ENCODE measurements at places on chromosomes 7 and 10.

- no peak for DNase-seq
These were observed 261.6 kb downstream of the MDFIC start for GRCh38 chr7:115183431-115184057.

DNA sequence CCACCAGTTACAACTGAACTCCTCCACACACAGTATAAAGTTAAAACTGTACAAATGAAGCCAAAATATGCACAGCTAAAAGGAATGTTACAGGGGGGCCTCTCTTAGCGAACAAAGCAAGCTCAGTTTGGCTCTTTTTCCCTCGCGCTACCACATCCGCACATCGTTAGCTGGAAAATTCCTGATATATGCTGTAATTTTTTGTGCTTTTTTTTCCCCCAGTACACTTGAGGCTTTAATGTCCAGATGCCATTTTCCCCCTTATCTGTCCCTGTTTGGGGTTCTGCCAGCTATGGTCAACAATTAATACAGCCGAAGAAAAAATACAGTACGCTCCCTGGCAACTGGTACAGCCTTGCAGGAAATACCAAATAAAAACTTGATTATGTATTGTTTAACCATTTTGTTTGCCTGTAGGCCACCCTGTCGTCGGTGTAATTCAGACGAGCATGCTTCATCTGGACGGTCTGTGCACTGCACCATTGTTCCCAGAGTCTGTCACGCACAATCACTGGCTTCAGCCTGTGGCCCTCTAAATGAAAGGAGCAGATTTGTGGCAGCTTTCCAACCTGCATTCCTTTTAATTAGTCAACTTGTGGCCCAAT, 108.1 kb upstream of the FAM133B start:
- DNase-seq = no peak

GRCh38 chr7:92177362-92177761, 1.6 kb downstream of the LRRD1 start:
- no peak for DNase-seq

DNA sequence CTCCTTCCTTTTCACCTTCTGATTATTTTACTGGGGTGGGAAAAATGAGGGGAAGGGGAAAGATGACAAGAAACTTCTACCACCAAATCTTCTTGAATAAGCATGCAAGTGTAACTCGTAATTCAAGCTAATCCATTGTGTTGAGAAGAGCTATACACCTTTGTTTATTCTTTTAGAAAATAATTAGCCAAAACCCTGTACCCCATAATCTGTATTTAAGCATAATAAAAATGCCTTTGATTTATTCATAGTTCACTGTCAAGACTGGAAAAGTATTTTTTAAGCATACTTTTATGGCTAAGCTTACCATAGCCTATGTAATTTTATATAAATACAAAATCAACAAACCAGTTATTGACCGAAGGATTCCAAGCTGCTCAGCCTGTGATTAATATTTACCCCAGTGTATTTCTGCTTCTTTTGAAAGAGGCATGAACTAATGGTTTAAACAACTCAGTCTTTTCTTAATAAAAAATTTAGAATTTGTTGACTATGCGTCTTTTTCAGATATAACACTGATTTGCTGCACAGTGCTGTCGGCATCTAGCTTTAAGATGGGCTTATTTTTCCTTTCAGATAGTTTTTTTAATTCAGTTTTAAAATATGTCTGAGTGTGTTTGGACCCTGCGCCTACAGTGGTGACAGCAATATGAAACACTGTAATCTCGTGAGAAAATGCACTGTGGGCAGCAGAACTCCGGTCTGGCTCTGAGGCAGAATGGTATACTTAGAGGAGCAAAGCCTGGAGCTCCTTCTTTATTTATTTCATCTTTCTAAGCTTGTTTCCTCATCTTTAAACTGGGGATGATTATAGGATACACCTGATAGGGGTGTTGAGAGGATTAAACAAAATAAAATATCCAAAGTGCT, 238.8 kb upstream of the LRGUK start:
- DNase-seq = no peak

DNA sequence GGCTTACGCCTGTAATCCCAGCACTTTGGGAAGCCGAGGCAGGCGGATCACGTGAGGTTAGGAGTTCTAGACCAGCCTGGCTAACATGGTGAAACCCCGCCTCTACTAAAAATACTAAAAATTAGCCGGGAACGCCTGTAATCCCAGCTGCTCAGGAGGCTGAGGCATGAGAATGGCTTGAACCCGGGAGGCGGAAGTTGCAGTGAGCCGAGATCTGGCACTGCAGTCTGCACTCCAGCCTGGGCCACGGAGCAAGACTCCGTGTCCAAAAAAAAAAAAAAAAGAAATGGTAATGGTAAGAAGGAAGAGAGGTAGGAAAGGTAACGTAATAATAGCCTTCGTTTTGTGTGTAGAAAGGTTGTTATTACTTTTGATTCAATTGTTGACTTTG, 1.2 kb downstream of the HSPA14 start:
- no peak for DNase-seq

DNA sequence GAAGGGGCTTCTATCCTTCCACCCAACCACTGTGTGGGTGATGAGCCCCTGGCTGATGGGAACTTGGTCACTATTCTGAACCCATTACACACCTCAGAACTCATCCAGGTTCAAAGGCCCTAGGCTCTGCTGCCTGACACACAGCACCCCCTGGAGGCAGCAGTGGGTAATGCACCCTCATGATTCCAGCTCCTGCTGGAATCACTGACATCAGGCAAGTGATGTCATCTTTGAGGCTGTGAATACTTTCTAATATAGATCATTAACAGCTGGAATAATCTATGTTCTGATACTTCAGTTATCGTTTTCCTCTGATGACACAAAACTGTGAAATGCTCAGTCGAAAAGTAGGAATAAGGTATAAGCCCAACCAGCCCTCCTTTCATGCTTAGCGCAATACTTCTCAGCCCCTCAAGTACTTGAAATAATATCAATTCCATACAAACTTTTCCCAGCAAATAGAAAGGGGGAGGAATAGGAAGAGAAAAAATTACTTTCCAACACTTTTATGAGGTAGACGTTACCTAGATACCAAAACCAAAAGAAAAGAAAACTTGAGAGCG, 7.5 kb upstream of the RBP3 start:
- DNase-seq = peak; percentile 65

- DNase-seq = no peak
These were observed 371.8 kb upstream of the KCND2 start for GRCh38 chr7:119900996-119901672.

DNA sequence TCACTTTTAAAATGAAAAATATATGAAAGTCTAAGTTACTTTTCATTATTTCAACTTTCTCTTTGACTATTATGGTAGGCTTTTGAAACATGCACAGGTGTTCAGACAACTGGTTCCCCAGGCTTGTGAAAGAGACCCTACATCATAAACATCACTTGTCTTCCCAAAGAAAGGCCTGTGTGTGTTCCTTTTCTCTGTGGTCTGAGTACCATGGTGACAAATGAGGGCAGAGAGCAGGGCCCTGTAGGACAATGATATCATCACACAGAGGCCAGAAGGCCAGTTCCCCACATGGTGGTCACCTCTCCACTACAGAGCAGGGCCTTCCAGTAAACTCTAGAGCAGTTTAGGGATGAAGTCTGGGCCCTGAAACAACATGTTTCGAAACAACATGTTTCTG, 288.8 kb downstream of the USP6NL start:
- no peak for DNase-seq

DNA sequence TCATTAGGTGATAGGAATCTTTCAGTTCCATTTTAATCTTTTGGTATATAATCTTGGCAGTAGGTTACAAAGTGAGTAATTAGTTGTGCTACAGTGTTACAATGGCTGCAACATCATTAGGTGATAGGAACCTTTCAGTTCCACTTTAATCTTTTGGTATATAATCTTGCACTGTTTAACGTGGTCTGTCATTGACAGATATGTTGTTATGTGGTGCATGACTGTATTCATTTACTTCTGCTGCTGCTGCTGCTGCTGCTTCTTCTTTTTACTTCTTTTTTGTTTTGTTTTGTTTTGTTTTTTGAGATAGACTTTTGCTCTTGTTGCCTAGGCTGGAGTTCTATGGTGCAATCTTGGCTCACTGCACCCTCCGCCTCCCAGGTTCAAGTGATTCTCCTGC, 28.6 kb downstream of the ST7 start:
- no peak for DNase-seq

GRCh38 chr7:29825775-29826529, 19.6 kb downstream of the WIPF3 start:
- no peak for DNase-seq

- DNase-seq = no peak
These were observed 241.5 kb upstream of the IGFBP3 start for GRCh38 chr7:46162609-46163008.

- DNase-seq = no peak
These were observed 506.4 kb upstream of the C7orf33 start for GRCh38 chr7:148084138-148084537.

DNA sequence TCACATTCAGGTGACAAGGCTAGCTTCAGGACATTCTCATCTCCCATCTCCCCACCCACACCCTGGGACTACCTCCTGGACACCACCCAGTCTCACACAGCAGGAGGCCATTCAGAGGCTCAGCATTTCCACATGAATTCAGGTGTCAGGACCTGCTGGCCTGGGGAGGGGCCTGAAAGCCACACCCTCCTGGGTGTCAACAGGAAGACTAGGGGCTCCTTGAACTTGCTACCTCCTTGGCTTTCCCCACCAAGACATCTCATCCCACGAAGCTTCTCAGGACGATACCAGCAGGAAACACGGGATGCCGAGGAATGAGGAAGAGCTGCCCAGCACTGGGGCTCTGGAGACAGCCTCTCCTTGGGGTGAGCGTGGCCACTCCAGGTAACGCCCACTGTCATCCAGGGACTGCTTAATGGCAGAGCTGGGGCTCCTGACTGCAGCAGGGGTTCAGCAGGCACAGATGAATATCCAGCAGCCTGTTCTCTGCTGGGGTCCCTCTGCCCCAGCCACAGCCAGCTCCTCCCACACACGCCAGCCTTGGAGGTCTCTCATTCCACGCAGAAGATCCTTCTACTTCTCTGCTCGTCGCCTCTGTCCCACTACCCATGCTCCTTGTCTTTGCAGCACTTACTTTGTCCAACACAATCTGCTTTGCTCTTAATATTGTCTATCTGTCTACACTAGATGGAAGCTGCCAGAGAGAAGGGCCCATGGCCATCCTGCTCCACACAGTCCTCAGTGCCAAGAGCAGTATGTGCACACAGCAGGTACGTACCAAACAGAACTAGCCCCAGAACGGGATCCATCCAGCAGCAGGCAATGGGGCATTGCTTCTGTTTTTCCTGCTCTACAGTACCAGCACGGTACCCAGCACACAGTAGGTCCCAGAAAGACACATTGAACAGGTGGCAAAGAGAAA, 88.7 kb downstream of the FAM53B start:
- no peak for DNase-seq

DNA sequence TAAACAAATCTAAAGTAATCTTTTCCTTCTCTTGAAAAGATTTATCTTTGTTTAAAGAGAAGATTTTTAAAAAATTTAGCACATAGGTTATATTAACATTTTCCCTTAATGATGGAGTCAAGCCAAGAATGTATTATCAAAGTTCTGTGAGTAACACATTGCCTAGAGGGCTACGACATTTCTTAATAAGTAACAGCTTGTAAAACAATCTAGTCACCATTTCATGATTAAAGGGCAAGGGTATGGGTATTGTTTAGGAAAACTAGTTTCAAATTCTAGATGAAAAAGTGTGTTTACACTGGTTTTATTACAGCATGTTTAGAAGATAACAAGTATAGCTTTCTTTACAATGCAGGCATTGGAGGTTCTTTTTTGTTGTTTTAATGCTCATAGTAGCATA, 28.6 kb upstream of the LAMB4 start:
- no peak for DNase-seq

GRCh38 chr7:81321949-81322348, 403.1 kb upstream of the SEMA3C start:
- no peak for DNase-seq

- no peak for DNase-seq
These were observed 180.4 kb downstream of the RNF133 start for GRCh38 chr7:122518488-122518887.

GRCh38 chr10:48445932-48446331, 139.5 kb downstream of the MAPK8 start:
- no peak for DNase-seq

GRCh38 chr10:93437086-93437945, 44.8 kb downstream of the MYOF start:
- no peak for DNase-seq

DNA sequence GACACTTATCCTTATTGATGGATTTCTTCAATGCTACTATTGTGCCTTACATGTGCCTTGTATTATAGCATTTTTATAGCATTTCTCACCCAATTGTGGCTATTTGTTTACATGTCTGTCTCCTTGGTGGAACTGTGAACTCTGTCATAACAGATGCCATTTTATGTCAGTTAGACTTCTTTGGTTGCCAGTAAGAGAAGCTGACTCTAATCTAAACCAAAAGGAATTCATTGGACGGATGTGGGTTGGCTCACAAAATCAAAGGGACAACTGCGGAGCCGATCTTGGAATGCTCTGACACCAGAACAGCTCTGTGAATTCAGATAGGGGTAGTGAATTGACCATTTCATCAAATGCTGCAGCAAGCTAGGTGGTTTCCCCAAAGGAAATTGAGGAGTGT, 15.0 kb downstream of the GARIN1A start:
- DNase-seq = no peak

DNA sequence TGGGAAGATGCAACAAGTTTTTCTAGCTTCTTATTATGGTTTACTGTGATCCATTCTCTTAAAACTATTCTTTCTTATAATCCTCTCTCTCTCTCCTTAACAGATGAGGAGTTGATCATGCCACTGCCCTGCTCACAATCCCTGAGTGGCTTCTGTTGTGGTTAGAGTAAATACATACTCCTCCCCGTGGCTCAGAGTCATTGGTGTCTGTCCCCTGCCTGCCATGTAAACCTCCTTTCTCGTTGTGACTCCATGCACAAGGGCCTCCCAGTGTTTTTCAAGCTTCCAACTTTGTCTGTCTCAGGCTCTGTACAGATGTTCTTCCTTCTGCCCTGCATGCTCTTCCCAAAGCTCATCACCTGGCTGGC, 20.4 kb downstream of the CCNY start:
- DNase-seq = no peak

DNA sequence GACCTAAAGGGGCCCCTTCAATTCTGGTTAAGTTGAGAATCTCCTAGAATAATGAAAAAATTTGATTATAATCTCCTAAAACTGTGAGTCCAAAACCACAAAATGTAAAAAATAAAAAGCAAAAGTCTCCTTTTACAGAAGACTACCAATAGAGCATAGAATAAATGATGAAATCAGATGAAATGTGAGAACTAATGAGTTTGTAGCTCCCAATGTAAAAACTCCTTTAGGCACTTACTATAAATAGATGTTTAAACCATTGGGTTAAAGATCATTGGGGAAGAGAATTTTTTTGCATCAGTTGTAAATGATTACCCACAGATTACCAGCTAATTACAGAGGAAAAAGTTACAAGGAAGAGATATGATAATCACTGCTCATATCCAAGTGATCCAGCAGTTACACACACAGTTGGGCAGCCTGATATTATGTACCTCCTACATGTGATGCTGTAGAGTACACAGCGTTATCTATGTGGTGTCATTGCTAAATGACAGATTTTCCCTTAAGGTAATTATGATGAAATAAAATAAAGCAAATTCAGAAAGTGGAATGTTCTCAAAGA, 282.7 kb upstream of the SEMA3D start:
- no peak for DNase-seq

GRCh38 chr10:124315591-124316270, 103.0 kb downstream of the OAT start:
- DNase-seq = no peak

- DNase-seq = no peak
These were observed 7.9 kb downstream of the ESYT2 start for GRCh38 chr7:158821171-158822031.

Measured in hematopoietic multipotent progenitor cell treated with erythropoietin and hydrocortisone succinate and interleukin-3 and kit ligand, for 17 days (in vitro differentiated cells).